Neural crest cell (in vitro differentiated cells): ENCODE measurements at places on chromosomes 11 and 22. TPM values are rescaled to one million over a fixed set of nuclear protein-coding genes. Genes with fewer than 3 reads are reported as not detected.

DNA sequence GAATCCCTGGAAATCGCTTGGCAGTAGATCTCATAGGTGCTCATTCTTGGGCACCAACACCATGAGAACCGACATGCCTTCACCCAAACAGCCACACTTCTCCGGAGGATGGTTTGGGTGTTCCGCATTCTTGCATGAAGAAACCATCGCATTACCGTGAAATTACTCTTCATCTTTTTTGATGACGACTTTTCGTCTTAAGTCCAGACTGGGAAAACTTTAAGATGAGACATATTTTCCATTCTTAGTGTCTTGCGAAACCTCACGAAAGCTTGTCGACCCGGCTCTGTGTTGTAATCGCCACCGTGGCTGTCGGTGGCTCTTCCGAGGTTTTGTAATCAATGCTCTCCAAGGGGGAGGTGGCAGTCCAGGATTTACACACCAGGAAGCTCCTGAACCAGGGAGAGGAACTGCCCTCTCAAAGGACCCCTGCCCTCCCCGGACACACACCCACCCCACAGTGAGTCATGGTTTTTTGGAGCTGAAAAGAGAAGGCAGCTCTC, 1.7 kb downstream of the TOM1 start:
- H3K27me3 ChIP-seq: no peaks in the 10 kb centered on the region
- no peaks in the 10 kb centered on the region for H3K36me3 ChIP-seq
- no peak overlapping the region for H3K27ac ChIP-seq
- no peak for DNase-seq

Gene INPP5J
- total RNA-seq: 4.5 and 4.7 TPM in 2 replicates

- H3K27ac ChIP-seq: no peak overlapping the region
- H3K4me1 ChIP-seq: no peaks in the 10 kb centered on the region
- no peaks in the 10 kb centered on the region for H3K27me3 ChIP-seq
- no peak for DNase-seq
- H3K36me3 ChIP-seq: peaks cover 3% of the 10 kb centered on the region
Measured at GRCh38 chr11:9972989-9973388, 309.1 kb downstream of the SWAP70 start.

Gene TLCD5
- total RNA-seq: 16.7 and 16.8 TPM in 2 replicates

DNA sequence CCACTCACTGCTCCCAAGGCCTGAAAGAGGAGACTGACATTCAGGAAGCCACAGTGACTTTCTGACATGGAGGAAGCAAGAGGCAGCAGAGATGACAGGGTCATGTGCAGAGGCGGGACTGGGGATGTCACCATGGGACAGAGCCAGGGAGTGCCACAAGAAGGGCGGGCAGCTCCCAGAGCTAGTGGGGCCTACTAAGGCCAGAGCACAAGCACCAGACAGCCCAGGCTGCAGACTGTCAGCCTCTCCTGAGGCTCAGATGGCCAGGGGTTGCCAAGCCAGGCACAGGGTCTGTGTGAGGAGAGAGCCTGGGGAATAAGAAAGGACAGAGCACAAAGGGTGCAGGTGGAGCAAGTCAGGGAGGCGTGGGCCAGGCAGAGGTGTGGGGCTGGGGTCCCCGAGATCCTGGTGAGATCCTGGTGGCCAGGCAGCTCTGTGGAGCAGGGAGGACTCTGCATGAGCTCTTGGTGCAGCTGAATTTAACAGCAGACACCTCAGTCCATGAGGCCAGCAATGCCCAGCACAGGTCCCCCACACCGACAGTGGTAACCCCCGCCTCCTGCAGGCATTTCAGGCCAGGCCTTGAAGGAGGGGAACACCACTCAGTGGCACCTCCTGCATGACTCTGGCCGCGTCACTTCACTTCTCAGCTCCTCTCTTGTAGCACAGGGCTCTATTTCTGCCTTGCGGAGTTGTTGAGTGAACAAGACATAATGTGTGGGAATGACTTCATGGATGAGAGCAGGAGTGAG, 52.3 kb downstream of the SGSM3 start:
- H3K4me1 ChIP-seq: peaks cover 4% of the 10 kb centered on the region
- no peak for DNase-seq
- no peaks in the 10 kb centered on the region for H3K27me3 ChIP-seq
- no peak overlapping the region for H3K4me3 ChIP-seq
- peaks cover 9% of the 10 kb centered on the region for H3K36me3 ChIP-seq

Gene TM7SF2
- 102 and 104 TPM in 2 replicates for total RNA-seq

Gene APOBEC3B
- total RNA-seq: 12.3 and 14.5 TPM in 2 replicates

DNA sequence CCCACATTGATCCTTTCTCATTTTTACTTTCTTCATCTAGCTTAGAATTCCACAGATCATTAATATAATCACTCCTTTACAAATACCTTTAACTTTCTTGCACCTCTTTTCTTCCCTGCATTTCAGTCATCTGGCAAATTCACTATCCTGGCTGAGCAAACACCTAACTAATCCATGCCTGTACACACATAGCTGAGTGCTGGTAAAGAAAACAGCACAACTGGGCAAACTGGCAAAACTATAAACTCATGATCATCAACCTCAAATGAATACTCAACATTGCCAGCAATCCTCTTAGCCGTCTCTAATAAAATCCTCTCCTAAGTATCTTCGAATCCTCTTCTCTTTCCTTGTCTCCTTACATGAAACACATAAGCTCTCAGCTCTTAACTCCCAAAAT, 52.4 kb downstream of the PICALM start:
- no peaks in the 10 kb centered on the region for H3K27me3 ChIP-seq
- peak overlapping the region; percentile 6 for H3K27ac ChIP-seq
- peaks cover 26% of the 10 kb centered on the region for H3K36me3 ChIP-seq
- DNase-seq: no peak

DNA sequence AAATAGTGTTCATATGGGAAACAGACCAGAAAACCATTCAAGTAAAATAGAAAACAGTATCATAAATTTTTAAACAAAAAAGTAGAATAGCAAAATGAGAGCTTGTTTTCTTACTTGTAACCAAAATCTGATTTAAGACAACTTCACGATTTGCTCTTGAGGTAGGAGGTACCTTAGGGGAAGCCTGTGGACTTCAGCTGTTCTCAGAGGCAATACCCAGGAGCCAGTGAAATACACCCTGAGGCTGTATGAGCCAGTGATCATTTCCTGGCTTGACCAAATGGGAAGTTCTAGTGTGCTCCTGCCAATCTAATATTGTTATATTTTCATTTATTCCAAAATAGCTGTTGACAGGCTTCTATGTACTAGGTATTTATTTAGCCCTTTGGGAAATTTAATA, 104.8 kb downstream of the ARHGAP42 start:
- DNase-seq: no peak
- peaks cover 29% of the 10 kb centered on the region for H3K4me1 ChIP-seq
- H3K36me3 ChIP-seq: peaks cover 12% of the 10 kb centered on the region
- H3K27ac ChIP-seq: peak overlapping the region; percentile 21
- no peaks in the 10 kb centered on the region for H3K27me3 ChIP-seq

- H3K27me3 ChIP-seq: peaks cover 16% of the 10 kb centered on the region
- H3K36me3 ChIP-seq: peaks cover 6% of the 10 kb centered on the region
- no peak overlapping the region for H3K27ac ChIP-seq
- no peak overlapping the region for H3K4me3 ChIP-seq
- DNase-seq: no peak
Measured at GRCh38 chr22:47215851-47216250, 453.4 kb downstream of the TBC1D22A start.

GRCh38 chr22:22408731-22409696, 99.5 kb downstream of the ZNF280B start:
- H3K27ac ChIP-seq: no peak overlapping the region
- H3K4me3 ChIP-seq: no peak overlapping the region
- peaks cover 96% of the 10 kb centered on the region for H3K27me3 ChIP-seq
- no peaks in the 10 kb centered on the region for H3K36me3 ChIP-seq
- peak; percentile 35 for DNase-seq
- H3K4me1 ChIP-seq: no peaks in the 10 kb centered on the region

Gene SNX32
- total RNA-seq: 1.9 and 2.4 TPM in 2 replicates

Gene BARX2
- not detected in 2 replicates for total RNA-seq

Gene HTR3A
- 3.8 and 4.6 TPM in 2 replicates for total RNA-seq

Gene CHRNA10
- total RNA-seq: 3.0 and 3.1 TPM in 2 replicates

- peak overlapping the region; percentile 59 for H3K27ac ChIP-seq
- H3K27me3 ChIP-seq: peaks cover 8% of the 10 kb centered on the region
- no peaks in the 10 kb centered on the region for H3K36me3 ChIP-seq
- H3K4me1 ChIP-seq: peaks cover 5% of the 10 kb centered on the region
- no peak for DNase-seq
- H3K4me3 ChIP-seq: no peak overlapping the region
Measured at GRCh38 chr11:114281388-114281956, 14.7 kb upstream of the NNMT start.

GRCh38 chr11:65900125-65900898, at the start of gene FOSL1:
TSS of gene FOSL1 (minus strand) at chr11:65900388. CDS start at chr11:65900339, 49 bp downstream.
- peaks cover 35% of the 10 kb centered on the region for H3K4me1 ChIP-seq
- peak within 1 kb of the TSS; percentile 78 for H3K4me3 ChIP-seq
- peaks cover 62% of the 10 kb centered on the region for H3K27me3 ChIP-seq
- peak; percentile 46 for DNase-seq

Gene GATD1
- total RNA-seq: 93.6 and 94.9 TPM in 2 replicates

Gene CLDN5
- total RNA-seq: 1.0 and 1.3 TPM in 2 replicates

Gene PKP3
- 0.42 and 1.7 TPM in 2 replicates for total RNA-seq

DNA sequence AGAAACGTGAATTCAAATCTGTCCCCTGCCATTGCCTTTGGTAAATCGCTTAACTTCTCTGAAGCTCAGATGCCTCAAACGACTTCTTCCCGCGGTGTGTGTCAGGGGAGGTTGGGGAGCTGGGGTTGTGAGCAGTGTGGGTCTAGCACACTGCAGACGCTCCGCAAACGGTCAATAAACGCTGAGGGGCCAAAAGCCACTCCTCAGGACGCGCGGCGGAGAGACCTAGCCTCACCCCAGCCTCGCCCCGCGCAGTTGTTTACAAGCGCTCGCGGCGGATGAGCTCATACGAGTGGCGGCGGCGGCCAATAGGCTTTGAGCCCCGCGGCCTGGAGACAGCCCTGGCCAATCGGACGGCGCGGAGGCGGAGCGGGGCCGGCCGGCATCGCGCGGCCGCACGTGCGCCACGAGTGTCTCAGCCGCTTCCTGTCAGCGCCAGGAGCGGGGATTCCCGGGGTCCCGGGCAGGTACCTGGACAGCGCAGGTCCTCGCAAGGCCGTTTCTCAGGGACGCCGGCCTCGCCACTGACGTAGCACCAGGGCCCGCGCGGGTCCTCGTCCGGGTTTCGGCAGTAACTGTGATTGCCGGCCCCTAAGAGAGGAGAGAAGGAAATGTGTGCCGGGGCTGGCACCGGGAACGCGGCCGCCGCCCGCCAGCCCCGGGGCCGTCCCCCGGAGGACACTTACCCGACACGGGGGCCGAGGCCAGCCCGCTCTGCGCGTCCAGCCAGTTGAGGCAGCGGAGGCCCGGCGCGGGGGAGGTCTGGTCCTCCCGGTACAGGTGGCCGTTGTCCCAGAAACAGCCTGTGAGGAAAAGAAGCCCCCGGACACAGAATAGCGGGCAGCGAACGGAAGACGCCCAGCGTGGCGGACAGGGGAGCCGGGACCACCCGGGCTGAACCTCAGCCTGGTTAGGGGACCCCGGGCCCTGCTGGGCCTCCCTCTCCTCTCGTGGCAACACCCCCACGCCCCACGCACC, 1.5 kb downstream of the PIK3IP1 start:
- peaks cover 17% of the 10 kb centered on the region for H3K27me3 ChIP-seq
- DNase-seq: peak; percentile 81
- peaks cover 15% of the 10 kb centered on the region for H3K4me1 ChIP-seq
- peak overlapping the region; percentile 84 for H3K4me3 ChIP-seq
- peak overlapping the region; percentile 81 for H3K27ac ChIP-seq

DNA sequence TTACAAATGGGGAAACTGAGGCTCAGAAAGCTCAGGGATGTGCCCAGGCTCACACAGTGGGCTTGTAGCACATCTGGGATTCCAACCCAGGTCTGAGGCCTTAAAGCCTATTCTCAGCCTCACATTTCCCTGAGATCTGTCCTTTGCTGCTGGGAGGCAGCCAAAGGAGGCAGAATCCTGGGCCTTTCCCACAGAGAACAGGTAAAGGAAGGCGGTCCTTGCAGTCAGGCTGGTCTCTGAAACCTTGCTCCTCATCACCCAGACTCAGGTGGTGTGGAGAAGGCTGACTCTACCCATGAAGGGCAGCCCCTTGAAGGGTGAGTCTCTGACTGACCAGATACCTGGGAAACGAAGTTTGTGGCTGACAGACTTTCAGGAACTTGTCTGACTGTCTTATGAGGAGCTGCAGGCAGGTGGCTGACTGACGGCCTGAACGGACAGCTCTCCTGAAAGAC, 7.8 kb downstream of the SLCO2B1 start:
- no peaks in the 10 kb centered on the region for H3K27me3 ChIP-seq
- H3K4me3 ChIP-seq: no peak overlapping the region
- no peaks in the 10 kb centered on the region for H3K36me3 ChIP-seq

Gene OR5B2
- total RNA-seq: not detected in 2 replicates

Gene RASSF7
- total RNA-seq: 7.3 and 7.4 TPM in 2 replicates

Gene SLC35C1
- total RNA-seq: 12.9 and 13.3 TPM in 2 replicates

Gene CDC42EP1
- 22.6 and 26.1 TPM in 2 replicates for total RNA-seq

DNA sequence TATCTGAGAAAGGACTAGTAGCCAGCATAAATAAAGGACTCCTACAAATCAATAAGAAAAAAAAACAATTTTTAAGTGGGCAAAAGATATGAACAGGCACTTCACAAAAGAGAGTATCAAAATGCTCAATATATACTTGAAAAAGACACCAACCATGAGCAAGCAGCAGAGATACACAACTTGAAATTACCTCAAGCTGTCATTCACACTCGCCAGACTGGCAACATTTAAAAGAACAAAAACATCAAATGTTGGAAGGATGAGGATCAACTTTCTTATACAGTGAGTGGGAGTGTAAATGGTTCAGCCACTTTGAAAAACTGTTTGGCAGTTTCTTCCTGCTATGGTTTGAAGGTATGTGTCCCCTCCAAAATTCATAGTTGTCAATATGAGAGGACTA, 23.9 kb upstream of the ELFN2 start:
- H3K4me1 ChIP-seq: no peaks in the 10 kb centered on the region
- no peak overlapping the region for H3K27ac ChIP-seq
- peaks cover 33% of the 10 kb centered on the region for H3K27me3 ChIP-seq
- no peak overlapping the region for H3K4me3 ChIP-seq

GRCh38 chr22:48804811-48805301, 1022.8 kb downstream of the BRD1 start:
- no peaks in the 10 kb centered on the region for H3K36me3 ChIP-seq
- H3K4me1 ChIP-seq: no peaks in the 10 kb centered on the region
- no peaks in the 10 kb centered on the region for H3K27me3 ChIP-seq
- no peak overlapping the region for H3K4me3 ChIP-seq
- no peak for DNase-seq

- H3K4me1 ChIP-seq: peaks cover 56% of the 10 kb centered on the region
- no peaks in the 10 kb centered on the region for H3K36me3 ChIP-seq
- H3K27ac ChIP-seq: no peak overlapping the region
- DNase-seq: peak; percentile 85
Measured at GRCh38 chr11:9757809-9758636, 94.1 kb downstream of the SWAP70 start.

DNA sequence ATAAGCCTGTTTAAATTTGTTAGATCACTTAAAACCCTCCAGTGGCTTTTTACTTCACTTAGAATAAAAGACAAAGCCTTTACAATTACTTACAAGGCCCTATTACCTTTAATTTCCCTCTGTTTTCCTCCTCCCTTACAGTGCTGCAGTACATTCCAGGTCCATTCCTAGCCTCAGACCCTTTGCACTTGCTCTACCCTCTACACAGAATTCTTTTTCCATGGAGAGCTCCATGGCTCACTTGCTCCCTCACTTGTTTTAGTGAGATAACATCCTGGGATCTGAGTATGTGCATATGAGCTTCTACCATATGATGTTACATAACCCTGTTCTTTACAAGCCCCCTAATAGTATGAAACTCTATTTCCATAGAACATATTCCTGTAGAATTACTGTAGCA, 24.4 kb downstream of the ZNF214 start:
- peaks cover 8% of the 10 kb centered on the region for H3K36me3 ChIP-seq
- H3K27me3 ChIP-seq: no peaks in the 10 kb centered on the region
- H3K27ac ChIP-seq: no peak overlapping the region
- H3K4me1 ChIP-seq: no peaks in the 10 kb centered on the region

Gene SCGB2A2
- not detected in 2 replicates for total RNA-seq

Gene ZNF143
- total RNA-seq: 35.0 and 39.1 TPM in 2 replicates

Gene EMID1
- 9.0 and 10.4 TPM in 2 replicates for total RNA-seq
